ENCODE measurements at places on chromosomes 13 and 19.

- no peak for DNase-seq
Measured at GRCh38 chr13:108433976-108434755, 164.6 kb downstream of the TNFSF13B start.

GRCh38 chr13:37481011-37481884 is 117.3 kb downstream of the POSTN start:
- DNase-seq: no peak

DNA sequence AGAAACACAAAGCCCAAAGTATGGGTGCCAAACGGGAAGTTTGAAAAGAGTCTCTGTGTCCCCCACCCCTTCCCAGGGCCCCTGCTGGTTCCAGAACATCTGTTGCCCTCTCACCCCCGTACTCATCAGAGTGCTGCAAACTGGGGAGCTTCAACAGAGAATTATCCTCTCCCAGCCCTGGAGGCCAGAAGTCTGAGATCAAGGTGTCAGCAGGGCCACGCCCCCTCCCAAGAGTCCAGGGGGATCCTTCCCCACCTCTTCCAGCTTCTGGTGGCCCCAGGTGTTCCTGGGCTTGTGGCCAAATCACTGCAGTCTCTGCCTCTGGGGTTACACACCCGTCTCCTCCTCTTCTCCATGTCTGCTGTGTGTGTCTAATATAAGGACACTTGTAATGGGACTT is 183.4 kb downstream of the PTPRS start:
- DNase-seq: no peak

DNA sequence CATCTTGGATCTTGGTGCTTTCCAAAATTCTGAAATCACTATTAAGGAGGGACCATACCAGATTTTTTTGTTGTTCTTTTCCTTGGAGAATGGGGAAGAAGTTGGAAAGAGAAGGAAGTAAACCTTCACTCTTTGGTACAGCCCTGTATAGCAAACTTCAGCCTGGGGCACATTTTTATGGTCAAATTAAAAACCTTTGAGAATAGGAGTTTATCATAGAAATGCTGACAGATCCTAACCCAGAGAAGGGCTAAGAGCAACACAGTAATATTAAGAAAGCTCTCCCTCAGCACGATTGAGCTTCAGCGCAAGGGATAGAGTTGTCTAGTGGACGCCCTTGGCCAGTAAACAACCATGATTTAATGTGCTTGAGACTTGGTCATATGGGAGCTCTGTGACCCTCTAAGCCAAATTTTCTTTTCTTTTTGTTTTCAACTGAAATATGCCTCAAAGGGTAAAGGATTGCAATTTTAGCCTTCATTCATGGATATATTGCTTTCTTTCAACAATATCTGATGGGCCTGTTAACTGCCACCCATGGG is 294.3 kb upstream of the MAB21L1 start:
- no peak for DNase-seq

DNA sequence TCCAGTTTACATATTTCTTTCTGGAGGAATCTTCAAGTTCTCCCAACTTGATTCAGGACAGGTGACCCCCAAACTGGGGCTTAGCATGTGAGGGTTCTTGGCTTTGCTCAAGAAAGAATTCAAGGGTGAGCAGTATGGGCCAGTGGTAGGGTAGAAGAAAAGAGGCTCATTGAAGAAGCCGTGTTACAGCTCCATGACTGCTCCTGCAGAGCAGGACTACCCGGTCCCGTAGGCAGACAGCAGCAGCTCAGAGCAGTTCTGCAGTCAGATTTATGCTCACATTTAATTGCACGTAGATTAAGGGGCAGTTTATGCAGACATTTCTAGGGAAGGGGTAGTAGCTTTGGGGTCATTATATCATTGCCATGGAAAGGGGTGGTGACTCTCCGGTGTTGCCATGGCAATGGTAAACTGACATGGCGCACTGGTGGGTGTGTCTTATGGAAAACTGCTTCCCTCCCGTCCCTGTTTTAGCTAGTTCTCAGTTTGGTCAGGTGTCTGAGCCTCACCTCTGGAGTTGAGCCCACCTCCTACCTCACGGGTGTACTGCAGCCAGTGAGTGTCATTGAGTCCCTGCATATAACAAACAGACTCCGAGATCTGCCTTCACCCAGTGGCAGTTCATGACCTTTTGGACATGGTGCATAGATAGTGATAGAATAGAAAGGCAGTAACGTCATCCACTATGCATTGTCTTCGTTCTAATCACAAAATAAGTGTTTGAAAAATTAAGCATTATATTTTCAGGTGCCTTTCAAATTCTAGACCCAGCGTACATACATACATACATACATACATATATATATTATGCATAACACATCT is 16.0 kb upstream of the ZNF792 start:
- DNase-seq: no peak

- no peak for DNase-seq
Measured at GRCh38 chr19:1130771-1131717, 27.2 kb downstream of the GPX4 start.

DNA sequence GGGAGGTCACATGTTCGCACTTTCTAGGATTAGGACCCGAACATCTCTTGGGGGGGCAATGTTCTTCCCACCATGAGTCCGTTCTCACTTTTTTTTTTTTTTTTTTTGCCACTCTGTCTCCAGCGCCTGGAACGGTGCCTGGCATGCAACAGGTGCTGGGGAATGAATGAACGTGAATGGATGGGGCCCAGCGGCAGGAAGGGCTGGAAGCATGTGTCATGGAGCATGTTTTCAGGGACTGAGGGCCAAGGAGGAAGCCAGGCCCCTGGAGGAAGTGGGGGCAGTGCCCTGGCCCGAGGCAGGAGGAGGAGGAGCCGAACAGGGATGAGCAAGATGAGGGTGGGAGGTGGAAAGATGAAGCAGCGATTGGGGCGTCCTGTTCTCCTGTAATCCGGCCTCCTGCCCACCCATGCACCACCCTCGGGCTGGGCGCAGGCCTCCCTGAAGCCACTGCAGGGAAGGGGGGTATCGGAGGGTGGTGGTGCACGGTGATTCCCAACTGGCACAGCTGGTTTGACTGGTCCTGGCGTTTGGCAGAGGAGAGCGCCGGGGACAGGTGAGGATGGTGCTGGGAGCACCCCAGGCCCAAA is 8.8 kb upstream of the SULT2B1 start:
- DNase-seq: no peak

GRCh38 chr13:101618440-101619187 is 166.1 kb downstream of the ITGBL1 start:
- no peak for DNase-seq

- DNase-seq: no peak
Measured at GRCh38 chr13:113545931-113546516, 38.5 kb upstream of the TFDP1 start.

DNA sequence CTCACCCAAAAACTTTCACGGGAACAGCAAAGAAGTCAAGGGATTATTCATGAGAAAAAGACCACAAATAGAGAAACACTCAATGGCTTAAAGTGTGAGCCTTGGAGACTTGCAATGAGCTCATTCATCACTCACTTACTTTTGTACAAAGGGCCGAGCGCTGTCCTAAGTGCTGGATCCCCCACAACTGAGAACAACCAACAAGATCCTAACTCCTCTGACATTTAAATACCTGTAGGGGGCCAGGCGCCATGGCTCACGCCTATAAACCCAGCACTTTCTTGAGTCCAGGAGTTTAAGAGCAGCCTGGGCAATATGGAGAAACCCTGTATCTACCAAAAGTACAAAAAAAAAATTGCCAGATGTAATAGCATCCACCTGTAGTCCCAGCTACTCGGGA is 29.4 kb upstream of the ZNF507 start:
- DNase-seq: no peak

DNA sequence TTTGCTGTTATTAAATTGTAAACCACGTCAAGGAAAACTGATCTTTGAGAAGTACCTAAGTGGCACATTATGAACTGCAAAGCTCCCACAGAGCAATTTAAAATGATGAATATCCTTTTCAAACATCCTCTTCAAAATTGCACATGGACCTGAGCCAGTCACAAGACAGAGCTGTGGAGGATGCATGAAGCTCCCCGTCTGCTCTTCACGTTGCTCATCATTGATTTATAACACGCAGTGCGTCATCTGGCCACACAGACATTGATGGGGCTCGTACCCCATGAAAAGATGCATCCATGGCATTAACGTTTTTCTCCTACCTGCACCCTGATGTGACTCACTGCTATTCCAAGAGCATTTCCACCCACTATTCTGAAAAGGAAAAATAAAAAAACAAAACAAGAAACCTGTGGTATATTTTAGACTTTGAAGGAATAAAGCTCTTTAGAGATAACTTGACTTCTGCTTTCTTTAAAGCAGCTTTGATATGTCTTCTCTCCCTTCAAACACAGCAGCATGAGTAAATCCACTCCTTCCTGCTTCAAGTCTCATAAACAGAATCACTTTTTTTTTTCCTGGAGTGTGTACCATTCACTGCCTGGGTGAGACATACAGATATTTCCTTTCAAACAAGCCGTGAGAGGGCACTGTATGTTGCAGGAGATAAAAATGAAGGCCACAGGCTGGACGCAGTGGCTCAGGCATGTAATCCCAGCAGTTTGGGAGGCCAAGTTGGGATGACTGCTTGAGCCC is 7.2 kb upstream of the SERTM1 start:
- DNase-seq: no peak

- no peak for DNase-seq
Measured at GRCh38 chr13:113224486-113224885, 15.1 kb downstream of the CUL4A start.

DNA sequence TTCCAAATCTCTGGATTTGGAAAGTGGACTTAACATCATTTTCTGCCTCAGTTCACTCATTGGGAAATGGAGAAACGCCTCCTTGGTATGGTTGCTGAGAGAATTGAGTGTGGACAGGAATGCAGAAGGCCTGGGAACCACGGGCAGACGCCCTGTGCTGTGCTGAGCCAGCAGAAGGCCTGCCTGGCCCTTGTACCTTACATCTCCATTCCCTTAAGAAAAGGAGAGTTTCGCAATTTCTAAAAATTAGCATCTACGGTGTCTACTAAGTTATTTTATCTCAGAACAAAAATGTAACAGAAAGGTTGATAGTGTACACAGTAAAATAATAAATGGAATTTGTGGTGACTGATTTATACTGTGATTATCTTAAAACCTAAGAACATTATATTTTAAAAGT is 78.7 kb downstream of the IPO5 start:
- DNase-seq: no peak

DNA sequence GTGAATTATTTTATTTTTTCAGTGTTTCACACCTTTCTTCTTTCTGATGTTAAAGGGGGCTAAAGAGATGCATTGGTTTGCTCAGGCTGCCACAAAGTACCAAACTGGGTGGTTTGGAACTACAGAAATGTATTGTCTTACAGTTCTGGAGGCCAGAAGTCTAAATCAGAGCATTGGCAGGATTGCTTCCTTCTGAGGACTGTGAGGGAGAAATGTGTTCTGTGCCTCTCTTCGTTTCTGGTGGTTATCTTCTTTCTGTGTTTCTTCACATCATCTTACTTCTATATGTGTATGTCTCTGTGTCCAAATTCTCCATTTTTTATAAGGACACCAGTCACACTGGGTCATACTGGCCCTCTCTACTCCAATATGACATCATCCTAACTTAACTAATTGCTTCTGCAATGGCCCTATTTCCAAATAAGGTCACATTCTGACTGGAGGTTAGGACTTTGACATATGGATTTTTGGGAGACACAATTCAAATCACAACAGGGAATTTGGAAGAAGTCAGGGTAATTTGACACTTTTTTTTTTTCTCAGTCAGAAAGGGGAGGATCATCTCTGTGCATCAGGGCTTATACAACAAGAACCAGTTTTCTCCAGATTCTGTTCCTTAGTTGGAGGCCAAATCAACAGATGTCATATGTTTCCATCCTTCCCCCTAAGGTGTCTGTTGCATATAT is 188.2 kb downstream of the KCNRG start:
- DNase-seq: no peak

- no peak for DNase-seq
Measured at GRCh38 chr19:34118879-34119748, 53.2 kb upstream of the LSM14A start.

DNA sequence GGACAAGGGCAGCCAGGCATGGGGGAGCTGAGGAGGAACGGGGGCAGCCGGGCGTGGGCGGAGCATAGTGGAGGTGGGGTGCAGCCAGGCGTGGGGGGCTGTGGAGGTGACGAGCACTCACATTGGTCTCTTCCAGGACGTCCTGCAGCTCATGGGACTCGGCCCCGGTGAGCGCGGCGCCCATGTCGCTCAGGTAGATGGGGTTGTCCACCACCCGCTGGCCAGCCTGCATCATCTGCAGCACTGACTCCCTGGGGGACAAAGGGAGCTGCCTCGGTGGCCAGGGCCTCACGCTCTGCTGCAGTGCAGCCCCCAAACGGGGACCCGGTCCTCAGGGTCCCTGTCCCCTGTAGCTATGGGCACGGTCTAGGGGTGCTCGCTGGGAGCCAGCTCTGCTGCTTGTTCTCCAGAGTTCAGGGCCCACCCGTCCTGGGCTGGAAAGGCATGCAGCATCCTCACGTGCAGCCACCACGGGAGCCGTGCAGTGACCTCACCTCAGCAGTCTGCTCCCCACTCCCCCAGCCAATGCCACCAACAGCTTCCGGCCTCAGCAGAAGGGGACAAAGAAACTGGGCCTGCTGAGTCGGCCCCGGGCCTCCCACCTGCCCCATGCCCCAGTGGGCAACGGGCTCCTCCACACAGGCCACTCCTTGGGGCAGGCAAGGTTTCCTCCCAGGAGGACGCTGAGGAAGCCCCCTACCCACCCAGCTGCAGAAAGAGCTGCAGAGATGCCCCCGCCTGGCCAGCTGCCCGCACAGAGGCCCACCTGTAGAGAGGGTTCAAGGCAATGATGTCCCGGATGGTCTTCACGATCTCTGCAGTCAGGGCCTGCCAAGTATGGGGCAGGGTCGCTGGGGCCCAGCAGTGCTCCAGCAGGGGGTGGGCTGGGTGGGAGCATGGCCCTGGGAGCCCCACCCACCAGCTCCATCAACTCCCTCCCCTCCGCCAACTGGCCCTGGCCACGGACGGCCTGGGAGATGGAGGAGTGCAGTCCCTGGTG is 12.1 kb downstream of the LONP1 start:
- DNase-seq: no peak

DNA sequence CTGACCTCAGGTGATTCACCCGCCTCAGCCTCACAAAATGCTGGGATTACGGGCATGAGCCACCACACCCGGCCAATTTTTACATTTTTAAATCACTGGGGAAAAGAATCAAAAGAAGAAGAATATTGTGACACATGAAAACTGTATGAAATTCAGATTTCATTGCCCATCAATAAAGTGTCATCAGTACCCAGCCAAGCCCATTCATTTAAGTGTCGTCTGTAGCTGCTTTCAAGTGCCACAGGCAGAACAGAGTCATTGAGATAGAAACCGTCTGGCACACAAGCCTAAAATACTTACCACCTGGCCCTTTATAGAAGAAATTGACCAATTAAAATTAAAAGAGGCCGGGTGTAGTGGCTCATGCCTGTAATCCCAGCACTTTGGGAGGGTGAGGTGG is 15.3 kb downstream of the COLGALT1 start:
- no peak for DNase-seq

GRCh38 chr19:13492128-13492527 is 14.2 kb downstream of the CACNA1A start:
- no peak for DNase-seq

- DNase-seq: no peak
Measured at GRCh38 chr19:35641515-35642151, at the start of gene ETV2. ETV2 (plus strand) TSS chr19:35641745; CDS start chr19:35642461, 716 bp downstream.

GRCh38 chr13:52454459-52454819 is 839 bp upstream of the CKAP2 start:
- peak; percentile 37 for DNase-seq

- no peak for DNase-seq
Measured at GRCh38 chr19:13885826-13886365, 9.0 kb downstream of the NANOS3 start.

- no peak for DNase-seq
Measured at GRCh38 chr13:93029536-93029935, 197.1 kb upstream of the GPC6 start.
